Pulmonary artery endothelial cell (primary cell): ENCODE measurements at places on chromosomes 6 and 20.

DNA sequence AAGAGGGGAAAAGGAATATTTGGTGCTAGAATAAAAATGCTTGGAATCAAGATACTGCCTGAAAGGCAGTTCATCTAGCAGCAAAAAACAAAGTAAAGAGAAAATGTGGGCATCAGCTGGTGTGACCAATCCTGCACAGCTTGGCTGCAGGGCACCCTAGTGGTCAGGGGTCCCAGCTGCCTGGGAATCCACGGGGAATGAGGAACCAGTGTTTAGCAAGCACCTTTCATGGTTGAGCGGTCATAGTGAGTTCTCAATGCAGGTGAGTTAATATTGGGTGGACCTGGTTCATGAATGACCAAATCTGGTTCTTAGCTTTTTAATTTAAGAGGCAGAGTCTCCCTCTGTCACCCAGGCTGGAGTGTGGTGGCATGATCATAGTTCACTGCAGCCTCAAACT, 53.3 kb downstream of the CAP2 start:
- no peak for DNase-seq

- no peak for DNase-seq
These were observed 216.2 kb downstream of the RFPL4B start for GRCh38 chr6:112563368-112563767.

DNA sequence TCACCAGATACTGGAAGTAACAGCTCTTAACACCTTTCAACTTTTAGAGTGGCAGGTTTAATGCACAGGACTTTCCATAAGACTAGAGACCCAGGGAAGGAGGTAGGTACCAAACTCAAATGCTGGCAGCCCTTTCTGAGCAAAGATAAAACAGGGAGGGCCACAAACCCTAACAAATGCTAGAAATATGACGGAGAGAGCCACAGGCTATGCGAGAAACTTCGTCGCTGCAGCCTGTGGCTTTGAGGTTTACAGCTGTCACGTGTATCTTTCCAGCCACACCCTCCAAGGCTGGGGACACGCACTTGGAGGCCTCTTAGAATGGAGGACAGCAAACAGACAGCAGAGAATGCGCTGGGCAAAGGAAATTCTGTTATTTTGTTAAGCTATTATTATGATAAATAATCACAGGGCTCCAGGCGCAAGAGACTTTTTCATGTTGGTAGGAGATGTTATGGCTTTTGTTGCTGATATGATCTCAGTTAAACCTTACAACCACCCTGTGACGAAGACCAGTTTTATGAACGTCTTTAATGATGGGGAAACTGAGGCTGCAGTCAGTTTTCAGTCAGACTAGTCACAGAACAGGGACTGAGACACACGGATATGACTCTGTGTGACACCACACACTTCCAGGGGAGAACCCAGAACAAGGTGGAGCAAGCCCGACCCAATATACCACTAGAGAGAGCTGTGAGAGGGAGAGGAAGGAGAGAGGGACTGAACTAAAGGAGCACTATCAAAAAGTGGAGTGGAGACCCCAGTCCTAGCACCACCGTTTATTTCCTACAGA, 2.0 kb downstream of the TRAM2 start:
- DNase-seq, result no peak

DNA sequence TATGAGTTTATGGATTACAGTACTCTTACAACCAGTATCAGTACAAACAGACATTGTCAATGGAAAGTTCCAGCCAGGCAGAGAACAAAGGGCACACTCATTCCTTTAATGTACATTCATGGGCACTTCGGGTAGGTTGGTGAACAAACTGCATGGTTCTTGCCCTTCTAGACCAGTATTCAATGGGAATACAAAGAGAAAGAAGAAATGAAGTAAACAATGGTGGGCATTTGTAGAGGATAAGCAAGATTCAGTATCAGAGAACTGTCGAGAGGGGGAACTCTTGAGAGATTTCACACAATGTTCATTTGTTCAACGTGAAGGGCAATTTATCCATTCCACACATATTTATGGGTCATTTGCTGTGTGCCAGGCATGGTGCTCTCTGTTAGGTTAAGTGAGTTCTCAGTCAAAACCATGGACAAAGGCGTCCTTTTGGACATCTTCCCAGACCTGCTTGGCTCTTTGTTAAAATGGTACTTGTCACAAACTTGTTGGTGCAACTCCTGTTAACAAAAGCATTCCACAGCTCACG, 714.8 kb downstream of the DHX35 start:
- DNase-seq, result no peak

DNA sequence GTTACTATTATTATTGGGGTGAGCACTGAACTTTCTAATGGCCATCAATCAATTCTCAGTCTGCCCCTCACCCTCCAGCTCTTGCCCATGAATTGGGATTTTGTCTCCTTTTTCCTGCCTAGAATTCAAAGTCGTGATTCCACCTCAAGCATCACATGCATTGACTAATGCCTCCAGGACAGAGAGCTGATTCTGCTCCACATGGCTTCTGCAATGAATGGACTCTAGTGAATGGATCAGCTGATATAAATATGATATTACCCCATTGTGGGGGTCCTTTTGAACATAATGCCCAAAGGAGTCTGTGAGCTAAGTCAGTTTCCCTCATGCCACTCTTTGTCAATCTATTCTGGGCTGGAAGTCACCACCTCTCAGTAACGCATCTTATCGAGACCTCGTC, 126.4 kb downstream of the OPN5 start:
- DNase-seq, result no peak

DNA sequence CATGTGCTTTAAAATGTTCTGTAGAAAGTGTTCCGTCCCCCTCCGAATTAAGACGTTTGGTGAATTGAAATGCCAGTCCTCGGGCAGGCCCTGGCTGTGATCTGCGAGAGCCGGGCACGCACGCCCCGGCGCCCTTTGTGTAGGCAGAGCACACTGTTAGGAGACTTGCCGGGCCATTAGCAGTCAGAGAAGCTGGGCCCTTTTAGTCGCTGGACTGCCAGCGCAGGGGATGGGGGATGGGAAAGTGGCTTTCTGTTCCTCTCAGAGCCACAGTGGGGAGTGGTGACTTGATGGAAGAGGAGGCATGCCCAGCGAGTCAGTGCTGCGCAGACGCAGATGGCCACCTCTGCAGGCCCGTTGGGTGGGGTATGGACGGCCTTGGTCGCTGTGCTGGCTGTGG, 2.2 kb downstream of the PPP1R3G start:
- DNase-seq, result no peak
